ENCODE measurements at places on chromosomes 11 and 22.

DNA sequence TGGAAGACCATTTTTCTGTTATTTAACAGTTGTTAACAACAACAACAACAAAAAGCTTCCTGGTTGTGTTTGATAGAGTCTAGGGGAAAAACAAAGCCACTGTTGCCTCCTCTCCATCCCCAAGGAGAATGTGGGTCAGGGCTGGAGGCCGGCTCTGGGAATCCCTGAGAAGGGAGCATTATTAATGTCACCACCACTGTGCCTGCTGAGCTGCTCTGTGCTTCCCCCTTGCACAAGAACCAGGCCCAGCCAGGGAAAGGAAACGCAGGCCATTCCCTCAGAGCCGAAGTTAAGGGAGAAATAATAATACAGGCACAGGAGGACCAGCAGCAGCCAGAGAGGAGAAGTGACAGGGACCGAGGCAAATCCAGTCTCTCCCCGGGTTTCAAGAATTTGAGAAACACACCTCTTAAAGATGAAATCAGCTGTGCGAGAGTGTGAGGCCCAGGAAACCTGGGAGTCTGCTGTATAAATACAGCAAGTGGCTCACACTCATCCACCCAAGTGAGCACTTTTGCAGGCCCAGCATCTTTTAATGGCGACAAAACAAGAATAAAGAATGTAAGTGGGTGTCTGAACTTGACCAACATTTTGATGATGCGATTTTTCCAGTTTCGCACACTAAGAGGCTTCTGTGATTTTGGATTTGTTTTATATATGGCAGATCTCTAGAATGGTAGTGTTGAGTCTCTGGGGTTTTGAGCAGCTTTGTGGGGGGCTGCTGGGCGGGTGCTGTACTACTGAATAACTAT, 539.2 kb downstream of the NTM start:
- DNase-seq: no peak

DNA sequence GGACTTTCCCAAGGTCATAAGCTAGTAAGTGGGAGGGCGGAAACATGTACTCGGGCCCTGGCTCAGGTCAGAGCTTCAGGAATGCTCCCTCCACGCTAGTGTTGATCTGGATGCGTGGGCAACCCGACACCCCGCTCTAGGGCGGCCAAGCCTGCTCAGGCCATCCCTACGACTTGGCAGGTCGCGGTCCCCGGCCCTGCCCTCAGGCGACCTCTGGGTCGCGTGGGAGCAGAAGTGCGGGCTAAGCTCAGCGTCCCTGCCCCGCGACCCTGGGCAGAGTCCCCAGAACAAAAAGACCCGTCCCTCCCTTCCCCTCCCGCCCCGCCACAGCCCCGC, 781 bp upstream of the TEF start:
- no peak for DNase-seq

- DNase-seq: no peak
These were observed 99.0 kb upstream of the NECTIN1 start for GRCh38 chr11:119828006-119828405.

DNA sequence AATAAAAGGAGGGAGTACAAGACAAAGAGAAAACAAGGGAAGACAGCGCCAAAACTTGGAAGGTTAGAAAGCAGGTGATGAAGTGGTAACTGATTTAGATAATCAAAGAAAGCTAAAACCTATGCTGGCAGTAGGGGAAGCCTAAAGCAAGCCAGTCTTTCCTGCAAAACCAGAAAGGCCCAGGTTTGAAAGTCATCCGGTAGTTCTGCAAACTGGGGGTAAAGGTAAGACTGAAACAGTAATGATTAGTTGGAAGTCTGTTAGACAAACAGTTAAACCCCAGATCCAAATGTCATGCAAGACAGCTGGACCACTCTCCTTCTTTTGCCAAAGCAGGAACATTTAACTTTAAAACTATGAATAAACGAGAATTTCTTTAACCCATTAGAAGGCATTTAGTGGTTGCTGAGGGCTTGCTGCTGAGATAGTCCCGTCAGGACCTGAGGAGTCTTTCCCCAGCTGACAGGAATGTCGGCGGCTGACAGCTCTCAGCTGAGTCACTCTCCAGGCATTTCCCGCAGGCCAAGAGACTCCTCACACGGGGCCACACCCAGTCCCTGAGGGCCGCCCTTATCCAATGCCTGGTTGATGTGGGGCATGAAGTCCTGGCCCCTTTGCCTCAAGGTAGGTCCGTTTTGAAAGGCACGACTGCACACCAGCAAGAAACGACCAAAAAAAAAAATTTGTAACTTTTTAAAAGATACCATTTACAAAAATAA, 36.3 kb upstream of the CFAP300 start:
- no peak for DNase-seq

DNA sequence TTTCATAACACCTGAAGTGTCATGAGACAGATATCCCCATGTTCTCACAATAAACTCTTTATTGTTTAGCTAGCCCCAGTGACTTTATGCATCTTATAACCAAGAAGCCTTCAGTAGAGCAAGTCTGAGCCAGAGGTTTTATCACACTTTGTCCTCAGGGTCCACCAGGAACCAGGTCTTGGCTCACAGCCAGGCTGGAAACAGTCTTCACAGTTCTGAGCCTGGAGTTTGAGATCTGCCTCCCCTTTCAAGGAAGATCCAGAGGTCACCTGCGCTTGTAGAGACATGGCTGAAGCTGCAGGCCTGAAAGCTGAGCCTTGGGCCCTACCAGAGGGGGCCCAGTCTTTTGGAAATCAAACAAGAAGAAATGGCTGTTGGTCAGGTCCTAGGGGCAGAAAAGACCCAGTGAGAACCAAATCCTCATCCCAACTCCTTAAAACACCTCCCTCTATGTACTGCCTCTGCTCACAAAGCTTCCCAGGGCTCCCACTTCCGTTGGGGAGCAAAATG, 3.5 kb downstream of the RRP8 start:
- DNase-seq: no peak

- DNase-seq: no peak
These were observed 39.4 kb downstream of the ZBTB16 start for GRCh38 chr11:114098927-114099326.

GRCh38 chr11:131397675-131398074, 27.3 kb downstream of the NTM start:
- no peak for DNase-seq

- no peak for DNase-seq
These were observed 3.7 kb downstream of the SERPIND1 start for GRCh38 chr22:20777420-20778177.

- DNase-seq: no peak
These were observed 45.3 kb upstream of the GCAT start for GRCh38 chr22:37762389-37762836.

DNA sequence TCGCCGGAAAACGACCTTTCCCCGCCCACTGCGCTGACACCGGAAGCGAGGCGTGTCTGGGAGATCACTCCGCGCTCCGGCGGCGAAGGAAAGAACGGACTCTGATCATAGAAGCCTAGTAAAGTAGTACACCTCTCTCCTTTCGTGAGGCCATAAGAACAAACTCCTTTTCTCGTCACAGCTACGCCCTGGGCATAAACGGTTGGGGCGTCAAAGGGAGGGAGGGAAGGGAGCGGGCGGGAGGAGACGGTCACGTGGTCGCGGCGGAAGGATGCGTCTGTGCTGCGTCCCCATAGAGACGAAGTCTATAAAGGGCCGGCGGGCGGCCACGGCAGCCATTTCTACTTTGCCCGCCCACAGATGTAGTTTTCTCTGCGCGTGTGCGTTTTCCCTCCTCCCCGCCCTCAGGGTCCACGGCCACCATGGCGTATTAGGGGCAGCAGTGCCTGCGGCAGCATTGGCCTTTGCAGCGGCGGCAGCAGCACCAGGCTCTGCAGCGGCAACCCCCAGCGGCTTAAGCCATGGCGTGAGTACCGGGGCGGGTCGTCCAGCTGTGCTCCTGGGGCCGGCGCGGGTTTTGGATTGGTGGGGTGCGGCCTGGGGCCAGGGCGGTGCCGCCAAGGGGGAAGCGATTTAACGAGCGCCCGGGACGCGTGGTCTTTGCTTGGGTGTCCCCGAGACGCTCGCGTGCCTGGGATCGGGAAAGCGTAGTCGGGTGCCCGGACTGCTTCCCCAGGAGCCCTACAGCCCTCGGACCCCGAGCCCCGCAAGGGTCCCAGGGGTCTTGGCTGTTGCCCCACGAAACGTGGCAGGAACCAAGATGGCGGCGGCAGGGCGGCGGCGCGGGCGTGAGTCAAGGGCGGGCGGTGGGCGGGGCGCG, at the start of gene ATF4:
Gene ATF4, plus strand, starts transcription at position 337 of the 880 bp plus-strand sequence. CDS start 884 bp downstream, outside the sequence.
- peak; percentile 79 for DNase-seq

DNA sequence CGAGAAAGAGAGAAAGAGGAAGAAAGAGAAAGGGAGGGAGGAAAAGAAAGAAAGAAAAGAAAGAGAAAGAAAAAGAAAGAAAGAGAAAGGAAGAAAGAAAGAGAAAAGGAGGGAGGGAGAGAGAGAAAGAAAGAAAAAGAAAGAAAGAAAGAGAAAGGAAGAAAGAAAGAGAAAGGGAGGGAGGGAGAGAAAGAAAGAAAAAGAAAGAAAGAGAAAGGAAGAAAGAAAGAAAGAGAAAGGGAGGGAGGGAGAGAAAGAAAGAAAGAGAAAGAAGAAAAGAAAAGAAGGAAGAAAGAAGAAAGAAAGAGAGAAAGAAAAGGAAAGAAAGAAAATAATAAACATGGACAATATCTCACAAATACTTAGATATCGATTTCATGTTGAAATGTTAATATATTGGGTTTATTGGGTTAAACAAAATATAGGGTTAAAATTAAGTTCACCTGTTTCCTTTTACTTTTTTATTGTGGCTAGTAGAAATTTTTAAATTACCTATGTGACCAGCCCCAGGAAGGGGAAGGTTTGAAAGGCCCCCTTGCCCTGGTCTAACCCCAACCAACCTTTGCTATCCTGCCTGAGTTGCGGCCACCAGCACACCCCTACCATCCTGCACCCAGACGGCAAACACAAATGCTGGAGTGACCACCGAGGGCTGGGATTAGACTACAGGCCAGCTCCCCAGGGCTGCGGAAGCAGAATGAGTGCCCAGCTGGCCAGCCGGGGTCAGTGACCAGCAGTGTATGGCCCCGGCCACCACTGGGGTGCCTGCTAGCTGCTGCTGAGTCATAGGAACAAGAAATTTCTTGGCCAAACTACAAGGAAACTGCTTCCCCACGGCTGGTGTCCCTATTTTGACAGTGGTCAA, 81.0 kb upstream of the FGF3 start:
- DNase-seq: no peak

DNA sequence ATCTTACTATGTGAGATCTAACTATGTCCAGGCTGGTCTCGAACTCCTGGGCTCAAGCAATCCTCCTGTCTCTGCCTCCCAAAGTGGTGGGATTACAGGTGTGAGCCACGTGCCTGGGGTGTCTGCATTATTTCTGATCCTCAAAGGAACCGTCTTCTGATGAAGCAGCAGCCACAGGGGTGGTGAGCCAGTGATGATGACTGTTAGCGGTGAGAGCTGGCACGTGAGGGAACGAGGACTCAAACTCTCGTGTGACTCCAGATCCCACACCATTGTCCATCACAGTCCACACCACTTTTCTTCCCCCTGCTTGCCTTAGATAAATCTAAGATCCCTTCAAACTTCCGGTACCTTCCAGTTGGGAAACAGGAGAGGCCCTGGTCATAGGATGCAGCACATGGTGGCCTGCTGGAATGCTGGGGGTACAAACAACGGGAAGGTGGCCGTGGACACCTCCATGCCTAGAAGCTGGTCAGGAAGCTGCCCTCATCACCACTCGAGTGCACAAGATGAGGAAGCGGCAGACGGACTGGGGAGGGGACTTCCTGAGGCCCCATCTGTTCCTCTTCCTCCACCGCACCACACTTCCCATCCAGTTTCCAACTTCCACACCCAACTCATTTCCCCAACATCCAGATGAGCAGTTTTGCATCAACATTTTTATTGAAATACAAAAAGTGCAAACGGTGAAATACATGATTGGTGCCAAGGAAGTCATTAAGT, 23.8 kb downstream of the ARHGAP1 start:
- DNase-seq: no peak

- DNase-seq: no peak
These were observed 262.9 kb downstream of the MN1 start for GRCh38 chr22:27538666-27539065.

- no peak for DNase-seq
These were observed 35.2 kb downstream of the GDPD5 start for GRCh38 chr11:75490221-75491181.

GRCh38 chr22:31995046-31995445, 48.0 kb upstream of the SLC5A1 start:
- no peak for DNase-seq

DNA sequence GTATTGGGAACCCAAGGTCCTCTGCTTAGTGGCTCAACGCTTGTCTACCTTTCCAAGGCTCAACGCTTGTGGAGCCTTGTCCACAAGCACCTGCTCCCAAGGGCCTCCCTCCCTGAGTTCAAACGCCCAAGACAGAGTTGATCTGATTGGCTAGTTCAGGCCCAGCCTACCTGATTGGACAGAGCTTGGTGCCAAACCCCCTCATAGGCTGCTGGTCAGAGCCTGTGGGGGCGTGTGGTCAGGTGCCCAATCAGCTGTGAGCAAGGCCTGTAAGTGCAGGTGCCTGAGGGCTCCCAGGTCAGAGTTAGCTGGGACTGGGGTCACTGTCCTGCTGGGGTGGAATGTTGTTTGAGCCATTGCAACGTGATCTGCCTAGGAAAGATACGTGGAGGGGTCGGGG, 16.9 kb upstream of the TMPRSS6 start:
- no peak for DNase-seq

- DNase-seq: no peak
These were observed 12.1 kb downstream of the OR10D3 start for GRCh38 chr11:124195189-124195734.

- no peak for DNase-seq
These were observed 10.1 kb upstream of the LRP5 start for GRCh38 chr11:68302256-68302655.

- DNase-seq: no peak
These were observed 21.5 kb downstream of the FADS3 start for GRCh38 chr11:61869708-61870451.

- DNase-seq: no peak
These were observed 70.4 kb upstream of the FGF3 start for GRCh38 chr11:69889400-69890318.

GRCh38 chr11:116911976-116912734, 74.7 kb upstream of the APOA1 start:
- DNase-seq: no peak

- DNase-seq: no peak
These were observed 34.6 kb downstream of the SLC6A5 start for GRCh38 chr11:20634044-20634443.

- no peak for DNase-seq
These were observed 44.6 kb downstream of the SEZ6L start for GRCh38 chr22:26213826-26214225.

- DNase-seq: no peak
These were observed 580.6 kb upstream of the ANO5 start for GRCh38 chr11:21612326-21612725.

GRCh38 chr22:42939451-42939881, 75.5 kb downstream of the PACSIN2 start:
- DNase-seq: no peak

GRCh38 chr11:13388741-13389140, 74.3 kb downstream of the BTBD10 start:
- DNase-seq: no peak

- DNase-seq: no peak
These were observed 15.6 kb upstream of the CRYBB3 start for GRCh38 chr22:25183949-25184619.

GRCh38 chr11:65794570-65795510, 8.0 kb downstream of the OVOL1 start:
- no peak for DNase-seq

Data from progenitor cell of endocrine pancreas (in vitro differentiated cells).